ENCODE measurements at places on chromosomes 4 and X. TPM values are rescaled to one million over a fixed set of nuclear protein-coding genes. Genes with fewer than 3 reads are reported as not detected.

GRCh38 chrX:1102786-1103185 lies 109.7 kb downstream of the CRLF2 start:
- no peak overlapping the region for H3K4me3 ChIP-seq
- no peak for DNase-seq
- H3K27ac ChIP-seq: no peak overlapping the region
- H3K36me3 ChIP-seq: no peaks in the 10 kb centered on the region
- H3K27me3 ChIP-seq: no peaks in the 10 kb centered on the region

SSX2 gene
- total RNA-seq: not detected

DNA sequence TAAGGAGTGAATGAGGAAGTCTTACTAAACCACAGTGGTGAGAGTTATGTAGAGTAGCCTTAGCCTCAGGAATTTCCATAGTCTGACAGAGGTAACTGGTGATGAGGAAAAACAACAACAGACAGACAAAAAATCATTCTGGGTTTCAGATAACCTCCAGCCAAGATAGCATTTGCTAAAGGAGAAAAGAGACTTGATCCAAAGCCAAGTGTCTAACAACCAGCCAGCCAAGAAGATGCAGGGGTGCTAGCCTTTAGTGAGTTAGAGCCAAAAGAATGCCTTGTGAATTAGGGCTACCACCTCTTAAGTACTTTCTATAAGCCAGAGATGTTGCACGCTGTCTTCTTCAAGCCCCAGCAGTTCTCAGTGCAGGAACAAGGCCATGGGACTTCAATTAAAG lies 478.0 kb upstream of the CPEB2 start:
- H3K27me3 ChIP-seq: no peaks in the 10 kb centered on the region
- no peaks in the 10 kb centered on the region for H3K36me3 ChIP-seq
- no peaks in the 10 kb centered on the region for H3K4me1 ChIP-seq
- no peak overlapping the region for H3K27ac ChIP-seq
- DNase-seq: no peak
- H3K4me3 ChIP-seq: no peak overlapping the region

- H3K4me1 ChIP-seq: no peaks in the 10 kb centered on the region
- H3K36me3 ChIP-seq: no peaks in the 10 kb centered on the region
- no peak overlapping the region for H3K27ac ChIP-seq
- no peaks in the 10 kb centered on the region for H3K27me3 ChIP-seq
- DNase-seq: no peak
Observed at GRCh38 chr4:134999169-134999568, 797.6 kb upstream of the PABPC4L start.

DNA sequence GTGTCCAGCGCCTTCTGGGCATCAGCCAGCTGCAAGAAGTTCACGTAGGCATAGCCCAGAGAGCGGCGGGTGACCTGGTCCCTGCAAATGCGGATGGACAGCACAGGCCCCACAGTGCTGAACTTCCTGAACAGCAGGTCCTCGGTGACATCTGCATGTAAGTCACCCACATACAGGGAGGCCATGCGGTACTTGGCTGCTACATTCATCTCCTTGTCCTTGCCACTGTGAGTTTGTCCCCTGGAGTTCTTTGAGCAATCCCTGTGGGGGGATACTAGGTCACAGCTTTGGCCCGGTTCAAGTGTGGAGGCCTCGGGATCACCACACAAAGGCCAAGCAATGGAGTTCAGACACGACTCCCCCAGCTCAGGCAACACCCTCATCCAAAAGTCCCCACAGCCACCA lies 776 bp downstream of the PABPC4L start:
- no peaks in the 10 kb centered on the region for H3K4me1 ChIP-seq
- H3K27me3 ChIP-seq: no peaks in the 10 kb centered on the region
- H3K36me3 ChIP-seq: no peaks in the 10 kb centered on the region
- H3K4me3 ChIP-seq: peak overlapping the region; percentile 49

GRCh38 chr4:181281451-181281850 lies 961.8 kb upstream of the TENM3 start:
- no peak overlapping the region for H3K4me3 ChIP-seq
- no peaks in the 10 kb centered on the region for H3K27me3 ChIP-seq
- no peaks in the 10 kb centered on the region for H3K4me1 ChIP-seq

GRCh38 chr4:60744767-60745166 lies 455.4 kb upstream of the ADGRL3 start:
- H3K36me3 ChIP-seq: no peaks in the 10 kb centered on the region
- no peaks in the 10 kb centered on the region for H3K4me1 ChIP-seq
- H3K4me3 ChIP-seq: no peak overlapping the region
- no peak overlapping the region for H3K27ac ChIP-seq
- H3K27me3 ChIP-seq: no peaks in the 10 kb centered on the region
- DNase-seq: no peak

DNA sequence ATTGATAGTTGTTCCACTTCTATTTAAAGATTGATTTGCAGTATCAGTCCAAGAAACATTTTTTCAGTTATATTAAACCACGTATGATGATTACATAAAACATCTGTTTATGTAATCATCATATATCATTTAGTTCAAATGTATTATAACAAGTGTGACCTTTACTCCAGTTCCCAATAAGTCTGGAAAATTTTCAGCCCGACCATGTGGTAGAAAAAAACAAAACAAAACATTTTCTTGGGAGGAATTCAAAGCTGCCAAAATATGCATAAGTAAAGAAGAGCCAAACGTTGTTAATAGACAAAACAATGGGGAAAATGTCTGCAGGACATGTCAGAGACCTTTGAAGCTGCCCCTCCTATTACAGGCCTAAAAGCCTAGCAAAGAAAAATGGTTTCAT lies 709.1 kb downstream of the FAT4 start:
- H3K4me1 ChIP-seq: no peaks in the 10 kb centered on the region
- no peak for DNase-seq
- no peak overlapping the region for H3K27ac ChIP-seq
- H3K27me3 ChIP-seq: no peaks in the 10 kb centered on the region
- H3K36me3 ChIP-seq: no peaks in the 10 kb centered on the region
- no peak overlapping the region for H3K4me3 ChIP-seq

- no peak for DNase-seq
- H3K4me1 ChIP-seq: no peaks in the 10 kb centered on the region
- no peak overlapping the region for H3K27ac ChIP-seq
- H3K4me3 ChIP-seq: no peak overlapping the region
- no peaks in the 10 kb centered on the region for H3K27me3 ChIP-seq
Observed at GRCh38 chr4:2901186-2901585, 57.5 kb downstream of the ADD1 start.

DNA sequence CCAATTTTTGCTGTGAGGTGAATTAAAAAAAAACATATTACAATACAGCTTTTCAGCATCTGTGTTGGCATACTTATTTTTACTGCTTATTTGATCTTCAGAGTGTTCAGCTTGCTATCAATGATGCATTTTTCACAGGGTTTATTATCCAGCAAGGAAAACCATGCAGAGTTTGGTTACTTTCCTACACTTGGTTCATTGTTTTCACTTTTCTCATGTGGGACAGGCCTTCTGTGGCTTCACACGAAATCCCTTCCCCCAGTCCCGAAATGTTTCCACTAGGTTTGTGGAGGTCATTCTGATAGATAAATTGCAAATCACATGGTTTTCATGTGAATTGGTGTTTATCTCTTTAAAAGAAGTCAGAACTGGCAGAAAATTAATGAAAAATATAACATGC lies 205.8 kb downstream of the SPCS3 start:
- no peak for DNase-seq
- H3K4me1 ChIP-seq: no peaks in the 10 kb centered on the region
- H3K27ac ChIP-seq: no peak overlapping the region

FAM9B gene
- not detected for total RNA-seq

- no peak overlapping the region for H3K4me3 ChIP-seq
- no peak overlapping the region for H3K27ac ChIP-seq
- DNase-seq: no peak
Observed at GRCh38 chr4:89572224-89572858, 264.6 kb downstream of the SNCA start.

GRCh38 chr4:37615720-37616063 lies 70.5 kb downstream of the RELL1 start:
- H3K36me3 ChIP-seq: no peaks in the 10 kb centered on the region
- no peak overlapping the region for H3K27ac ChIP-seq
- no peaks in the 10 kb centered on the region for H3K4me1 ChIP-seq
- no peaks in the 10 kb centered on the region for H3K27me3 ChIP-seq

CXXC4 gene
- 4.4 TPM for total RNA-seq

DNA sequence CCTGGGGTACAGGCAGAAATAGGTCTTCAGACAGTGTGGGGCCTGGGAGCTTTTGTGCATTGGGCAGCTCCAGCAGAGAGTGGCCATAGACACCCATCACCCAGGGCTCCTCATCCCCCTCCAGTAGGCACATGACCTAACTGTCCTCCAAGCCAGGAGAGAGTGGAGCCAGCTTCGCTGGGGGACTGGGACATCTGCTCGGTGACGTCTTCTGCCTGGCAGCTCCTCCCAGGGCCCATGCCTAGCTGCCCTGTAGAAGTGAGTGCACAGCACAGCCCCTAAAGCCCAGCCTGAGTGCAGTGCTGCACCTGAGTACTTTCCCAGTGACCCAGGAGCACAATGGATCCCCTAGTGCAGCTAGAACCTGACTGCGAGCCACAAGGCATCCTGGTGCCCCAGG lies 279.7 kb upstream of the SLC7A11 start:
- DNase-seq: no peak
- no peaks in the 10 kb centered on the region for H3K4me1 ChIP-seq
- H3K27me3 ChIP-seq: no peaks in the 10 kb centered on the region
- no peaks in the 10 kb centered on the region for H3K36me3 ChIP-seq
- H3K27ac ChIP-seq: no peak overlapping the region
- no peak overlapping the region for H3K4me3 ChIP-seq

- H3K4me3 ChIP-seq: peak overlapping the region; percentile 93
- H3K36me3 ChIP-seq: no peaks in the 10 kb centered on the region
- peak overlapping the region; percentile 97 for H3K27ac ChIP-seq
- peaks cover 11% of the 10 kb centered on the region for H3K4me1 ChIP-seq
- DNase-seq: peak; percentile 77
Observed at GRCh38 chrX:44873415-44874276, 658 bp downstream of the KDM6A start.

DNA sequence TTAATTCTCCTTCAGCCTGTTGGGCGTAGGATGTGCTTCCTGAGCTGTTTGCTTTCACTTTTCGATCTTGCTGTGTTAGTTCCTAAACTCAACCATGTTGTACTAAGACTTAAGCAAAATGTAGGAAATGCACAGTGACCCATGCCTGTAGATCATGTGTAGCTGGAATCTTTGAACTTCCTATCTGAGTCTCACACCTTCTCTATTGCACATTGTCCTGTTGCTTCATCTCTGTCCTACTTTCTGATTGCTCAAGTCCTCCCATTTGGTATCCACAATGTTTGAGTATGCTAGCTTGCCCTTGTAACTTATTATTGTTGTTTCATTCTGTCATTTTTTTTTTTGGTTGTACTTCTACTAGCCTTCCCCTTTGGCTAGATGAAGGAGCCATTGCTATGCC lies 239.6 kb downstream of the PPP1R2C start:
- H3K27me3 ChIP-seq: no peaks in the 10 kb centered on the region
- H3K36me3 ChIP-seq: no peaks in the 10 kb centered on the region
- no peak overlapping the region for H3K27ac ChIP-seq
- H3K4me1 ChIP-seq: no peaks in the 10 kb centered on the region
- no peak for DNase-seq
- no peak overlapping the region for H3K4me3 ChIP-seq

WAS gene
- total RNA-seq: 2.9 TPM

PDCL2 gene
- not detected for total RNA-seq

SYTL5 gene
- total RNA-seq: 5.9 TPM

PCDH7 gene
- total RNA-seq: 0.28 TPM

- DNase-seq: no peak
- no peaks in the 10 kb centered on the region for H3K27me3 ChIP-seq
- no peak overlapping the region for H3K4me3 ChIP-seq
- peaks cover 18% of the 10 kb centered on the region for H3K4me1 ChIP-seq
- H3K36me3 ChIP-seq: no peaks in the 10 kb centered on the region
Observed at GRCh38 chr4:53012738-53013137, 150.6 kb downstream of the RASL11B start.

DNA sequence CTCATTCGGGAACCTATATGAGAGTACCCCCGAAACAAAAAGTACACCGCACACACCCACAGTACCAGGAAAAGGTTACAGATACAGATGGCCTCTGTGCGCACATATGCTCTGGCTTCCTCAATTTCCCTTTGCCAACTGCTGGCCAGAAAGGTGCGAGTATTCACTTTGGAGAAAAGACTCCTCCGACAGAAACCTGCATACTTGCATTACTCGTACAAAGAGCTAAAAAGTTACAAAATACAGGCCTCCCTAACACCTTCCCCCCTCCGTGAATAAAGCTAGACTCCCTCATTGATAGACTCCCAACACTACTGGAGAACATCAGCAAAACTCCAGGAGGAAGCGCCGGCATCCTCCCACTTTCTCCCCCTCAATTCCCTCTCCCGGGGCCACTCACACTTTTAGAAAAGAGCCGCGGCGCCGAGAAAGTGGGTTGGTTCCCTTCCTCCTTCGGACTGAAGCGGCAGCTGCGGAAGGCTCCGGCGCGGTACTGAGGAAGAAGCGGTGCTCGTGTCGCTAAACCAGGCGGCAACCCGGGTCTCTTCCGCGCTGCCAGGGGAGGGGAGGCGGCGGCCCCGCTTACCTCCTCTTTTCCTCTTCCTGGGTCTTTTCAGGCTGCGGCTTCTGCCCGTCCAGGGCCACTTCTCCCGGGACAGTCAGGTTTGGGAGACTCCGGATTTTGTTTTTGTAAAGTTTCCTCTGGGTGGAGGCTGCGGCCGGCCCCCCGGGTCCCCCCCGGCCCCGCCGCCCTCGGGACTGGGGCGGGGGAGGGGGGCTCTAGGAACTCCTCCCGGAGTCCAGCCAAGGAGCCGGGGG lies 1.1 kb downstream of the FBXW7 start:
- no peaks in the 10 kb centered on the region for H3K36me3 ChIP-seq
- peak overlapping the region; percentile 99 for H3K4me3 ChIP-seq
- DNase-seq: peak; percentile 27
- H3K4me1 ChIP-seq: peaks cover 19% of the 10 kb centered on the region
- H3K27me3 ChIP-seq: no peaks in the 10 kb centered on the region
- H3K27ac ChIP-seq: peak overlapping the region; percentile 96

GRCh38 chr4:40212674-40213527 lies 16.1 kb downstream of the RHOH start:
- no peaks in the 10 kb centered on the region for H3K36me3 ChIP-seq
- H3K27ac ChIP-seq: no peak overlapping the region
- H3K4me3 ChIP-seq: no peak overlapping the region

GRCh38 chr4:186485561-186486062 lies 69.8 kb downstream of the MTNR1A start:
- no peak for DNase-seq
- no peaks in the 10 kb centered on the region for H3K36me3 ChIP-seq
- H3K4me1 ChIP-seq: no peaks in the 10 kb centered on the region
- no peaks in the 10 kb centered on the region for H3K27me3 ChIP-seq

AFF2 gene
- total RNA-seq: 0.64 TPM

- no peaks in the 10 kb centered on the region for H3K27me3 ChIP-seq
- no peak for DNase-seq
- no peaks in the 10 kb centered on the region for H3K36me3 ChIP-seq
Observed at GRCh38 chrX:7100022-7100421, 47.5 kb upstream of the STS start.

DNA sequence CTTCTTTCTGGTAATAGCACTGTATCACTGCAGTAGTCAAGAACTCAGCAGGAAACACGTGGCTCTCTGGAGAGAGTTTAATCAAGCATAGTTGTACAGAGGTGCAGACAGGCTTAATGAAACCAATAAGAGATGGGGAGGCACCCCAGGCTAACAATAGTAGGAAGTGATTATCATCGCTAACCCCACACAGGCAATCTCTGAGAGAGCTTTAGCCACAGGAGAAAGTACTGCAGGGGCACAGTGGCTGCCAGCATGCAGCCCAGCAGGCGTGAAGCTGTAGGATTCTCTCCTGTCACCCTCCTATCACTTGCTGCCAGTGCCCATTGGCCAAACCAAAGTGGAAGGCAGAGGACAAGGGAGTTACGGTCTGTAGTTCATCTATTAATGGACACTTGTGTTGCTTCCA lies 450.0 kb upstream of the RASGEF1B start:
- no peak overlapping the region for H3K4me3 ChIP-seq
- no peaks in the 10 kb centered on the region for H3K27me3 ChIP-seq
- no peak overlapping the region for H3K27ac ChIP-seq
- H3K4me1 ChIP-seq: no peaks in the 10 kb centered on the region

All from pancreas (tissue), 10 donors.